ENCODE measurements at places on chromosomes 16 and 17. TPM values are rescaled to one million over a fixed set of nuclear protein-coding genes. Genes with fewer than 3 reads are reported as not detected.

DNA sequence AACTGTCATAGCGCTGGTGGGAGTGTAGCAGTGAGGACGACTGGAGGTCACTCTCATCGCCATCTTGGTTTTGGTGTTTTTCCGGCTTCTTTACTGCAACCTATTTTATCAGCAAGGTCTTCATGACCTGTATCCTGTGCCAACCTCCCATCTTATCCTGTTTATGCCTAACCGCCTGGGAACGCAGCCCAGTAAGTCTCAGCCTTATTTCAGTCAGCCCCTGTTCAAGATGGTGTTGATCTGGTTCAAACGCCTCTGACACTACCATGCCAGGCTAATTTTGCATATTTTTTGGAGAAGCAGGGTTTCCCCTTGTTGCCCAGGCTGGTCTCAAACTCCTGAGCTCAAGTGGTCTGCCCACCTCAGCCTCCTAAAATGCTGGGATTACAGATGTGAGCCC, 179.8 kb upstream of the HSBP1 start:
- DNase-seq = no peak

The KRTAP1-5 gene
- total RNA-seq = not detected

- DNase-seq = no peak
Observed at GRCh38 chr17:29625037-29625750, 2.5 kb upstream of the CORO6 start.

DNA sequence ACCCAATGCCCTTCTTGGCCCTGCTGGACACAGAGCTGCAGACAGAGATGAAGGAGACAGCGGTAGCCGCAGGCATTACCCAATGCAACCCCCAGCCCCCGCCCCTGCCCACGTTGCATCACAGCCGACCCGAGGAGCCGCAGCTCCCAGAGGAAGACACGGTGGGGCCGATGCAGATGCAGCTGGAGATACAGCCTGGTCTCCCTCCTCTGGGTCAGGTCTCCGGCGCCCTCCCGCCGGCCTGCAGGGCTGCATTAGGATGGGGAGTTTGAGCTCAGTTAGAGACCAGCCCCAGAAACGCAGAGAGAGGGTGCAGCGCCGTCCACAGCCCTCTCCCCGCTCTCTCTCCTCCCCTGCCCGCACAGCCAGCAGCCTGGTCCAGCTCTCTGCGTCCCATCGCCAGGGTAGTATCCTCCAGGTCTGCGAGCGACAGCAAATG, 19.4 kb upstream of the UBE2I start:
- no peak for DNase-seq

DNA sequence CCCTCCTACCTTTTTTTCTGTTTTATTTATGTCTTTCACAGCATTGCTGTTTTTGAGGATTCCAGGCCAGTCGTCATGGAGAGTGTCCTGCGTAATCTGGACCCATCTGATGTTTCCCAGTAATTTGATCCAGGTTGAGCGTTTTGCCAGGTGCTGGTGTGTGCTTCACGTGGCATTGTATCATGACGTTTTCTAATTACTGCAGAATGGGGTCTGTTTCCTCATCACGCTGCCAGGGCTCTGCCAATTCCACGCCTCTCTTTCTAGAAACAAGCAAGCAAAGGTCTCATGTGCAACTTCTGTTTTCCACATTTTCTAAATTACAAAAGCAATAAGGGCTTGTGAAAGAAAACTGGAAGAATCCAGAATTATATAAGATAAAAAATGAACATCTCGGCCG, 28.3 kb upstream of the BHLHA9 start:
- no peak for DNase-seq

The EMP2 gene
- not detected for total RNA-seq

- no peak for DNase-seq
Observed at GRCh38 chr16:1470481-1471251, 4.2 kb downstream of the CLCN7 start.

The AOC2 gene
- 0.67 TPM for total RNA-seq

The THAP11 gene
- total RNA-seq = 57.1 TPM

- peak; percentile 53 for DNase-seq
Observed at GRCh38 chr16:90012991-90013745, 6.1 kb downstream of the DBNDD1 start.

The GNG13 gene
- not detected for total RNA-seq

The KRTAP3-2 gene
- total RNA-seq = not detected

GRCh38 chr16:57955572-57956188, 15.2 kb downstream of the CNGB1 start:
- DNase-seq = no peak

The LRRC45 gene
- total RNA-seq = 20.2 TPM

DNA sequence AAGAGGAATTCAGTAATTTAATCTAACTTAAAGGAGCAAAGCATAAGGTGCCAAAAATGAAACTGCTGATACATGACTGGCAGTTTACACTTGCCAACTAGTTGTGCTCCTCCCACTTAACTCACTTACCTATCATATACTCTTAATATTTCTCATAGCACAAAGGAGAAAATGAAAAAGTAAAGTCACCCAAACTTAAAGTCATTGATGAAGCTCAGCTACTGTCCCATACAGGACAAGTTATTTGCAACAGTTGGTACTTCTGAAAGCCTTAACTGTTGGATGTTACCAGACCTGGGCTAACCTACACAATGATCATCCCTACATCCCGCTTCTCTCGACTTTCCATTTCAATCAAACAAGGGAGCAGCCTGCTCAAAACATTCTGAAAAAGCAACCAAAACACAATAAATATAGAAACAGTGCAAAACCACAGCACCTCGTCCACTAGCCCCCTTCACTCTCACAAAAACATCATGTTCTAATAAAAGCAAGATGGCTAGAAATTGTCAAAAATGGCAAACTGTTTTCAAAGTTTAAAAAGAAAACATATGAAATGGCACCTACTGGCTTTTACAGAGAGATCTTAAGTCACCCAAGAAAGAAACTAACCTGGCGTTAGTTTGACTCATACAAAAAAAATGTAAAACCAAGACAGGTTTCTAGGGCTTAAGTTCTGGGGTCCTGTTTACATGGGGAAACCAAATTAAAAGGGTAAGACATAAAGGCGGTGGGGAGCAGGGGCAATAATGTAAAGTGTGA, 868 bp downstream of the MED13 start:
- peak; percentile 54 for DNase-seq

The CMTM2 gene
- total RNA-seq = not detected

DNA sequence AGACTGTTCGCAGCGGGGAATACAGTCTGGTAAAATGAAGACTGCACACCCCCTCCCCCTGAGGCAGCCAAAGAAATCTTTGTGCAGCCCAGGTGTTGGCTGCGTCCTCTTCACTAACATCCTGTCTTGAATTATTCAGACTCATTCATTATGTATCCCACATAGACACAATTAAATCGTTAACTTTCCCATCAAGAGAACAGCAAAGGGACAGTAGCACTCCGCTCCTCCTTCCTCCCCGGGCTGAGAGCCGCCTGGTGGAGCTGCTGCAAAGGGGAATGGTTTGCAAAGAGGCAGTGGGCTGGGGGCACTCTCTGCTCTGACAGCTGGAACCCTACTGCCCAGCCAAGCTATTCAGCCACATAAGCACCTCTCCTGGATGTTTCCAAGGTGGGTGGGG, 290.0 kb upstream of the SOX9 start:
- no peak for DNase-seq

The MILR1 gene
- total RNA-seq = 104 TPM

The HEXIM2 gene
- total RNA-seq = 1.4 TPM

DNA sequence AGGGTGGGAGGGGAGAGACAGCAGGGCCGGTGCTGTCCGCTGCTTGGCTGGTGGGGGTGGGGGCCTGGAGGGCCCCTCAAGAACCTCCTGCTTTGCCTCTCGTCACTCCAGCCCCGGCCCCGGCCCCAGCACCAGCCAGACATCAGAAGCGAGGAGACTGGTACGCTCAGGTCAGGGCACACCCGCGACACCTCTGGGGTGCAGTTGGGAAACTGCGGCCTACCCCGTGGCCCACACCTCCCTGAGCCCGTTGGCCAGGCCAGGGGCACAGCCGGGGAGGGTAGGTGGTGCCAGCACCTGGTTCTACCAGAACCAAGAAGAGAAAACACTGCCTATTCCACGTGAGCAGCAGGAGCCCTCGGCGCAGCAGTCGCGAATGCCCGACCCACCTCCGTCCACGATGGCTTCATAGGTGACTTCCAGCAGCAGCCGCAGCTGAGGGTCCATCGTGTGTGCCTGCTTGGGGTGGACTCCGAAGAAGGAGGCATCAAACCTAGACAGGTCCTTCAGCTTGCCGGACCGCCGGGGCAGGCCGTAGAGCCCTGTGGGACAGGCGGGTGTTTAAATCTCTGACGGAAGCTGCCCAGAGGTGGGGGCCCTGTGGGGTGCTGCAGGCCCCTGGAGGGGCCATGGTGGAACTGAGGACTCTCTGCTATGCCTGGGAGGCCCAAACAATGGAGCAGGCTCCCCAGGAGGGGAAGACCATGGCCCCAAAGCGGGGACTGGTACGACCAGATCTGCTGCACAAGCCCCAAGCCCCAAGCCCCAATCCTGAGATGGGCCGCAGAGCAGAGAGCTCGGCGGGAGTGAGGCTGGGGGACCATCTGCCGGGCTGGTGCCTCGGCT, 2.9 kb downstream of the FASN start:
- no peak for DNase-seq

The TSNAXIP1 gene
- 0.52 TPM for total RNA-seq

The TMIGD1 gene
- not detected for total RNA-seq

The ABCC11 gene
- 0.15 TPM for total RNA-seq

DNA sequence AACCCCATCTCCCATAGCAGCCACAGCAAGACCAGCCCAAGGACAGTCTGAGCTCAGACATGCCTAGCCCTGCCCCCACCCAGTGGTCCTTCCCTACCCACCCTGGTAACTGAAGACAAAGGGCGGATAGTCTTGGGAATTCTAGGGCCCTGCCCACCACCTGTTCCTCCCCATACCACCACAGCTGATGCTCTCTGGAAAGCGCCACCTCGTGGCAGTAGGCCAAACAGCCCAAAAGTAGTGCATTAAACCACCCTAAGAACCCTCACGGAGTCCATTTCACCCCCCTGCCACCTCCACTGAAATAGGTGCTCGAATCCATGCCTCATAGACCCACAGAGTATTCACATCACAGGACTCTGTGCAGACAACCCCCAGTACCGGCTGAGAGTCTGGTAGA, 1021.4 kb downstream of the CDH8 start:
- no peak for DNase-seq

The TP53TG3 gene
- total RNA-seq = not detected

DNA sequence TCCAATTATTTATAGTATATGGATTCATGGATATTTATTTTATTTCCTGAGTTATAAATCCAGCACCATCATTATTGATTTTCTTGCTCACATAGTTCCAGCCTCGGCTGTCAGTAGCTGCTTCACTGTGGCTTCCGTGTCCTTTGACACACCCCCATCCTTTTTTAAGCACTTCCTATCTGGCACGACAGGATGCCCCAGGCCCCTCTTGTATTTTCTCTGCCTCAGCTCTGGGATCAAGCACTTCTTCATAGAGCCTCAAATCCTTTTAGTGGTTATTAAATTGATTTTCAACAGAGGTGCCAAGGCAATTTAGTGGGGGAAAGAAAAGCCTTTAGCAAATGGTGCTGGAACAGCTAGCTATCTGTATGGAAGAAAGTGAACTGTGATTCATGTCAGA, 59.8 kb downstream of the GAN start:
- DNase-seq = no peak

The OR3A3 gene
- not detected for total RNA-seq

The TLCD2 gene
- total RNA-seq = not detected

The TEX19 gene
- 0.34 TPM for total RNA-seq

Measured in Karpas-422 (cell line).